ENCODE measurements at places on chromosomes 1 and 21. TPM values are rescaled to one million over a fixed set of nuclear protein-coding genes. Genes with fewer than 3 reads are reported as not detected.

- DNase-seq, result no peak
Measured at GRCh38 chr1:161908264-161908663, 115.4 kb downstream of the OLFML2B start.

GRCh38 chr1:155864393-155864792, 5.0 kb downstream of the SYT11 start:
- no peak for DNase-seq

GRCh38 chr1:109272831-109273547, 10.0 kb downstream of the PSRC1 start:
- no peak for DNase-seq

DNA sequence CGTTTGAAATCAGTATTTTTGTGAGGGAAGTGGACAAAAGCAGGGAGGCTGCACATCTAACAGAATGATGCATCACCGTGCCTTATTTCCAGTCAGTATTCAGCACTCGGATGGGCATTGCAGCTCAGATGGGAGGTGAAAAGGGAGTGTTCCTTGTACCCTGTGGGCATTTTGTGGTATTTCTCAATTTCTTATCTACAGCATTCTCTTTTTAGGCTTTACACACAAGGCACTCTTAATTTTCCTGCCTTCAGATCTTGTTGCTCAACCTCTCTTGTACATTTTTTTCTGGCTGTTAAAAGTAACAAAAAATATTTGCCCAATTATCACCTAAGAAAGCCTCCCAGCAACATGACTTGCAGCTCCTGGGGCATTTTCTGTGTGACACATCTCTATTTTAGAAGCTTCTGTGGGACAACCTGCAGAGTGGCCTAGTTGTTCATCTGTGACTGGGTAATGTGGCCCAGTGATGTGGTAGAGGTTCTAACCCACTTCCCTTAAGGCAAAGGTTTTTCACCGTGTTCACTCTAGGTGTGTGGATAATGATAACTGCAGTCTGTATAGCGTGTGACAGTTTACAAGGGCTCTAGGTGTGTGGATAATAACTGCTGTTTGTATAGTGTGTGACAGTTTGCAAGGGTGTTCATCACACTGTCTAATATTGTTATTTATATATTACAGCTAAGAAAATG, 257.2 kb downstream of the PTGER3 start:
- no peak for DNase-seq

The PTPN14 gene
- polyA plus RNA-seq, result 10.2 TPM

The FLG2 gene
- polyA plus RNA-seq, result 0.06 TPM

The GNG4 gene
- 41.6 TPM for polyA plus RNA-seq

The VANGL2 gene
- polyA plus RNA-seq, result 18.8 TPM

The PRELP gene
- 4.4 TPM for polyA plus RNA-seq

The UAP1 gene
- 63.2 TPM for polyA plus RNA-seq

The SPRR3 gene
- polyA plus RNA-seq, result not detected

GRCh38 chr1:191839891-191840290, 318.4 kb upstream of the RGS18 start:
- no peak for DNase-seq

DNA sequence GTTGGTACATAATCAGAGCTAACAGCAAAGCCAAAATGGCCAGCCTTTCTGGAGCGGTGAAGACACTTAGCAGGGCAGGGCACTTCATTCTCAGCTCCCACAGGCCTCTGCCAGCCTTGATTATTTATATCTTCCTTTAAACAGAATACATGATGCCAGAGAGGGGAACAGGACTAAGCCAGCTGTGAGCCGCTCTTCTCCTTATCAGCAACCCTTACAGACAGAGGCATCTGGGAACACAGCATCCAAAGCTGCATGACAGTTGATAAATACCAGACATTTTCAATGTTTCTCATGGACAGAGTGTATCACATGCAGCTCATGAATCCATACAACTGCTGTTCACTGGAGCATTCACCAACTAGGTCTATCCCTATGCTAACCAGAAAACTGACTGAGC, 29.1 kb downstream of the DNAJC11 start:
- DNase-seq, result no peak

The FAM163A gene
- polyA plus RNA-seq, result 5.5 TPM

The BTF3L4 gene
- 39.6 TPM for polyA plus RNA-seq

DNA sequence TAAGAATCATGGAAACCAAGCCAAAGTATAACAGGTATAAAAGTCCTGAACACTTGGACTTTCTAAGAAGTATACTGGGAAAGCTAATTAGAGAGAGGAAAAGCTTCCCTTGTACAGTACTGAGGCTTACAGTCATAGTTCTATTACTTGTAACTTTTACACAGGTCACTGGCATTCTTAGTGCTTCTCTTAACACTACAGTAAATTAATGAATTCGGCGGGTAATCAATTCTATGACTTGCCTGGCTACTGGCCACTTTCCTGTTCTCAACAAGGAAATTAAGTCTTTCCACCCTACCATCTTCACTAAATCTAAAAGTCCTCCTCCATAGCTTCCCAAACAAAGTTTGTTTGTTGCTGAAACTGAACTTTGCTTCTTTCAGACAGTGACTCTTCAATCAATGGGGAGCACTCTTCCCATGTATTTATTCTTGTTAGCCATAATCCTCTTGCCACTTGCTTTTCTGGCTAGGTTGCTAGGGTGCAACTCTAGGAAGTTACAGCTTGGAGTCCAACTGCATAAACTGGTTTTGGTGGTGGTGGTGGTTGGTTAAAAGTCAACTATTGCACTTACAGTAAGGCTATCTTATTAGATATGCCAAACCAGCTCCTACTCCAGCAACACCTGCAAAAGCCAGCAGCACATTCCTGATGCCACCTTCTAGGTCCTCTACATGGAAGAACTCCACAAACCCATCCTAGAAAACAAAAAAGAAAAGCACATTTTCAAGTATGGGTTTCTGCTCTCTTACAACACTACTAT, 2.4 kb downstream of the MCL1 start:
- DNase-seq, result peak; percentile 60

- no peak for DNase-seq
Measured at GRCh38 chr1:153292185-153292584, 20.6 kb downstream of the PGLYRP3 start.

GRCh38 chr1:199242601-199243000, 603.8 kb downstream of the PTPRC start:
- DNase-seq, result no peak

The APOBEC4 gene
- polyA plus RNA-seq, result 0.09 TPM

GRCh38 chr21:45598666-45599065, 44.9 kb upstream of the PCBP3 start:
- DNase-seq, result no peak

- DNase-seq, result no peak
Measured at GRCh38 chr21:26965040-26965906, 1.6 kb downstream of the ADAMTS5 start.

GRCh38 chr1:212467843-212468482, 35.2 kb downstream of the NENF start:
- no peak for DNase-seq

GRCh38 chr1:185432948-185433347, 115.9 kb upstream of the IVNS1ABP start:
- no peak for DNase-seq

Data from large intestine (tissue), 12 donors.